ENCODE measurements at places on chromosomes 5 and 9.

GRCh38 chr5:66929995-66930394, 266.6 kb downstream of the CD180 start:
- DNase-seq, result no peak

- no peak for DNase-seq
Measured at GRCh38 chr5:180130876-180131740, 59.5 kb upstream of the RNF130 start.

GRCh38 chr5:176501333-176501732, 35.9 kb downstream of the RNF44 start:
- DNase-seq, result no peak

DNA sequence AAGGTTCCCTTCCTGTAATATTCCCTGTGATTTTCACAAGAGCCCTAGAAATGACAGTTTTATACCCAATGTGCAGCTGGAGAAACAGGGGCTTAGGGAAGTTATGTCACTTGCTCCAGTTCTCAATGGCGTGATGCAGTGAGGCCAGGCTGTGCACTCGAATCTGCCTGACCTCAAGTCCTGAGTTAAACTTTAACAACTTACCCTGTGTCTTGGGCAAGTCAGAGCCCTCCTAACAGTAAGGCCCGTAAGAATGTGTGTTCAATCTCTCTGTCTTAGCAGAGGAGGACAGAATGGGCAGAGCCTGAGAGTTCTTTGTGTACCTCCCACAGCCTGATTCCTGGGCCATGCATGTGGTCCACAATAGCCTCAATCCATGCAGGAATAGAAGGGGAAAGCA, 181.1 kb downstream of the TRIM32 start:
- DNase-seq, result no peak

DNA sequence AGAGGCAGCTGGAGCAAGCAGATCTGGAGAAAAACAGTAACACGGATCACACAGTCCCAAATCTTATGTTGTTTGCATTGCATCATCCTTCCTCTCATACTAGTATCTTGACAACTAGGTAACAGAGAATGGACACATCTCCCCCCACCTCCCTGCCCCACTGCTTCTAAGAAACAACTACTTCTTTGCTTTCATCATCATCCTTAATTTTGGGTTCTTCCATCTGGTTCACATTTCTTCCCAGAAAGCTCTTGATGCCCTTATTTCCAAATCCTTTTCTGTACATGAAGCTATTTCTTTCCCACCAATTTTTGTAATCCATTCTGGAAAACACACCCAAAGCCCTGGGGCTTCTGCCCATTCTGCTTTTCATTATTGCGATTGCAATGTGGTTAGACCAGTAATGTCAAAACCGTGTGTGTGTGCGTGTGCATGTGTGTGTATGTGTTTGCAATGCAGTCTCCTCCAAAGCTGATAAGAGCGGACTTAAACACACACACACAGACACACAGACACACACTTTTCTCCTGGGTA, 254.7 kb upstream of the SLC30A5 start:
- DNase-seq, result no peak

DNA sequence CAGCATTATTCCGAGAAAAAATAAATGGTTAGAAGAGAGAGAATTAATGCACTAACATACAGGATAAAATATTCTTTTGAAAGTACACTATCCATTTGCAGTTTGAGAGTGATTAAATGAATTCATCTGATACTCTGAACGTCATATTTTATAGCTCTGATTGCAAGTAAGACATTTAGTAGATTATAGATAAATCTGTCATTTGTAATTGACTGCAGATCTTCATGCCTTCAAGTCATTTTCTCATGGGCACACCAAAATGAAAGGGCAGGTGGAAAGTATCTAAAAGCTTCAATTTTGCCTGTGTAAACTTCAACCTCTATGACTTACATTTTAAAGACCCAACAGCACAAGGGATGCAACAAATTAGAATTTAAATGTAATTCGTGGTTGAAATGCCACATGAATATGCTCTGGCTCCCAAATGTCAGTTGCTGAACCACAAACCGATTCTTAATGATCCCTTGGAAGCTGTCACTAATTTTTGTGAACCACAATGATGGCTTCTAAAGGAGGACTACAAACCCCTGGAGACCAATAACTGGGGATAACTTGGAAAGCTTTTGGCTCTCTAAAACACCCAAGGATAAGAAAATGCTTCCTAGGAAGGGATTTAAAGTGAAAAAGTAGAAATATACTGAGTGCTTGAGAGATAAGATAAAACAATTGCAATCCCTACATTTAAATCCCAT, 3.9 kb downstream of the TYRP1 start:
- DNase-seq, result no peak

- no peak for DNase-seq
Measured at GRCh38 chr5:144960296-144960695, 789.6 kb downstream of the KCTD16 start.

GRCh38 chr5:135295852-135296251, 103.2 kb downstream of the MACROH2A1 start:
- DNase-seq, result no peak

DNA sequence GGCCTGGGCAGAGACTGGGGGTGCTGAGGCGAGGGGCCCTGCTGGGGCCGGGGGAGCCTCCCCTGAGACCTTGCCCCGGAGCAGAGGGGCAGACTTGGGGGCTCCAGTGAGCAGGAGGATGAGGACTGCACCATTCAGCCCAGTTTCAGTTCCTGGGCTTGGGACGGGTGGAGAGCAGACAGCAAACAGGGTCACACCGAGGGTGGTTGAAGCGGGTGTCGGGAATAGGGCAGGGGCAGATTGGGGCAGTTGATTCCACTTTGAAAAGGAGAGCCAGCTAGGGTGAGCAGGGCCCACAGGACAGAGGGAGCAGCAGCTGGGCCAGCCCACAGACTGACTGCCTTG, 4.5 kb downstream of the GRK6 start:
- DNase-seq, result no peak

GRCh38 chr5:142059304-142059940, 46.6 kb upstream of the GNPDA1 start:
- DNase-seq, result no peak

DNA sequence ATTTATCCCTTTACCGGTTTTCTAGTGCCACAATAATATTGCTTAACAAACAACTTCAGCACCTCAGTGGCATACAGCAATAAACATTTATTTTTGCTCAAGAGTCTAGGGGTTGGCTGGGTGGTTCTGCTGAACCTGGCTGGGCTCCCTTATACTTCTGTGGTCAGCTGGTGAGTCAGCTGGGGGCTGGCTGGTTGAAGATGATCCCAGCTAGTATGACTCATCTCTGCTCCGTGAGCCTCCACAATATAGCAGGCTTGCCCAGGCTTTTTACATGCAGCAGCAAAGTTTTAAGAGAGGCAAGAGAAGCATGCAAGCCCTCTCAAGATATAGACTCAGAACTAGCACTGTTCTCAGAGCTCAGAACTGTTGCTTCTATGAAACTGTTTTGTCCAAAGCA, 523.5 kb upstream of the CLINT1 start:
- no peak for DNase-seq

GRCh38 chr5:43288269-43288831, 24.9 kb downstream of the HMGCS1 start:
- DNase-seq, result no peak

GRCh38 chr9:134662143-134662876, 20.7 kb downstream of the COL5A1 start:
- DNase-seq, result no peak

DNA sequence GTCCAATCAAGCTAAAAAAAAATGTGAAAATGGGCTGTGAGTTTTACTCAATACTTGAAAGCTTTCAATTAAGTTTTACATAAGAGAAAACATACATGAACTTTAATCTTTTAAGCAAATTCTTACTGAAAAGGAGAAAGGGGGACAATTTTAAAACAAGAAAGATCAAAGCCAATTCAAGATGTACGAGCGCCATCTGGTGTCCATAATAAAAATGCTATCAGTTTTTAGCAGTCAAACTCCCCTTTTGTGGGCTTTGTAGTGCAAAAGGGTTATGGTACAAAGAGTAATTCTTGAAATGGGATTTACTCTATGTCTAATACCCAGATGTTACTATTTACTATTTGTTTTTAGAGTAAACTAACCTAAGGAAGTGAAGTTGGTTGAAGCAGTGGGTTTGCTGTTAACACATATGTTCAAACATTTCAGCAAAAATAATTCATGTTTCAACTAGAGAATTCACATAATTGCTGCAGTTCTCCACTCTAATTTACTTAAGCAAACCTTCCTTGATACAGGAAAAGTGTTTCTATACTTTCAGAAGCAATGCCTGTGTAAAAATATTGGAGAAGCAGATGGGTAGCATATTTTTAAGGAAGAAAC, 228.2 kb upstream of the TYRP1 start:
- DNase-seq, result no peak

DNA sequence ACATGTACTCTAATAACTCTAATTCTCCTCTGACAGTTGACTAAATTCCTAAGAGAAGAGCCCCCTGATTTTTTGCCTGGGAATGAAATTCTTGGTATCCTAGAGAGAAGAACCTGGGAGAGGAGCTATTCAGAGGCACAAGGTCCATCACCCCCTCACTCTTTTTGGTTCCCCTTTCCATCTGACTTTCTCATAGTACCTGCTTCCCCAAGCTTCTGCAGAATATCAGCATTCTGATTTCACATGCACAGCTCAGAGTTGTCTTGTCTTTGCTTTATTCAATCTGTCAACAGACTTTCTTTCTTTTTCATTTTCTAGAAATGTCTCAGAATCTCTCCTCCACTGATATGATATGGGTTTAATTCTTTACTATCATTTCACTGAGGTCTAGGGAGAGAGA, 141.5 kb upstream of the FBXL17 start:
- no peak for DNase-seq

DNA sequence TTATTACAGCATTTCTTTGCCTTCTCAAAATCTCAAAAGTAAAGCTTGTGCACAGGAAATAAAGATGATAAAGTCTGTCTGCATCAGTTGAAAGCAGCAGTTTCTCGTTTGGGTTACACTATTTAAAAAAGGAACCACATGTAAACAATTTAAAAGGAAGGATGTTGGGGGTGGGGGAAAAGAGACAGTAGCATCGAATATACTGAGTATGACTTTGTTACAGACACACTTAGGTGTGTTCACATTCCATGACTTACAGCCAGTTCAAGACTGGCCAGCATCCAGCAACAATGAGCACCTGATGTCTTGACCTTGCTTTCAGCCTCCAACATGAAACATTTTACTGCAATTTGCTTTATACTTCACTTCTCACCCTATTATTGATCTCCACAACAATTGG, 8.7 kb downstream of the GAPT start:
- DNase-seq, result no peak

GRCh38 chr5:157912621-157913325, 53.8 kb upstream of the CLINT1 start:
- no peak for DNase-seq

- no peak for DNase-seq
Measured at GRCh38 chr9:133976887-133977286, 15.2 kb downstream of the VAV2 start.

DNA sequence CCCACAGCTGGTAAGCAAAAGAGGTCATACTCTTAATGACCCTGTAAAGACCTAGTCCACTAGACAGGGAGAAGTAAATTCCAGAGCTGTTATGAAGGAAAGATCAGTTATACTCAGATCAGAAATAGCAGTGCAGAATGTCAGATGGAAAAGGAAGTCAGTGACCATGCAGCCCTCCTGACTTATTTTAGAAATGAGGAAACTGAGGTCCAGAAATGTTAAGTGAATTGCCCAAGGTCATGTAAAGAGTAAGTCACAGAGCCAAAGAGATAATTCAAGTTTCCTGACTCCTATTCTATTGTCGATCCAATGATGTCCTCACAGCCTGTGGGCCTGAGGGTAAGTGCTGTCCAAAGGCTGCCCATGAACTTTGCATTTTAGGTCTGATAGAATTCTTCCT, 214.9 kb upstream of the IL12B start:
- no peak for DNase-seq

DNA sequence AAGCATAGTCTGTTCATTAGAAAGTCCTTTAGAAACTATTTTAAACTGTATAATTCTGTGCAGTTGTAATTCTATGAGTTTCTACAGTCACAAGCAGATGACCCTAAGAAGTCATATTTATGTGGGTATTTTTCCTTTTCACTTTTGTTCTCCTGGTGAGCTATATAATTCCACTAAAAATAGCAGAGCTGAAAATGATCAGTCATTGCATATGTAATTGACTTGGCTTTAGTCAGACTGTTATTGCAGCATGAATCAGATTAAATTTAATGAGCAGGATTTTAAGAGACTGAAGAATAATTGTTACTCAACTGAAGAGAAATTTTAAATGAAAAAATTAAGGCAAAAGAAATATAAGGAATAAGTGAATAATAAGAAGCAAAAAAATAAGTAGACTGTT, 108.5 kb downstream of the MTREX start:
- DNase-seq, result no peak

GRCh38 chr9:133986061-133986460, 6.1 kb downstream of the VAV2 start:
- DNase-seq, result no peak

DNA sequence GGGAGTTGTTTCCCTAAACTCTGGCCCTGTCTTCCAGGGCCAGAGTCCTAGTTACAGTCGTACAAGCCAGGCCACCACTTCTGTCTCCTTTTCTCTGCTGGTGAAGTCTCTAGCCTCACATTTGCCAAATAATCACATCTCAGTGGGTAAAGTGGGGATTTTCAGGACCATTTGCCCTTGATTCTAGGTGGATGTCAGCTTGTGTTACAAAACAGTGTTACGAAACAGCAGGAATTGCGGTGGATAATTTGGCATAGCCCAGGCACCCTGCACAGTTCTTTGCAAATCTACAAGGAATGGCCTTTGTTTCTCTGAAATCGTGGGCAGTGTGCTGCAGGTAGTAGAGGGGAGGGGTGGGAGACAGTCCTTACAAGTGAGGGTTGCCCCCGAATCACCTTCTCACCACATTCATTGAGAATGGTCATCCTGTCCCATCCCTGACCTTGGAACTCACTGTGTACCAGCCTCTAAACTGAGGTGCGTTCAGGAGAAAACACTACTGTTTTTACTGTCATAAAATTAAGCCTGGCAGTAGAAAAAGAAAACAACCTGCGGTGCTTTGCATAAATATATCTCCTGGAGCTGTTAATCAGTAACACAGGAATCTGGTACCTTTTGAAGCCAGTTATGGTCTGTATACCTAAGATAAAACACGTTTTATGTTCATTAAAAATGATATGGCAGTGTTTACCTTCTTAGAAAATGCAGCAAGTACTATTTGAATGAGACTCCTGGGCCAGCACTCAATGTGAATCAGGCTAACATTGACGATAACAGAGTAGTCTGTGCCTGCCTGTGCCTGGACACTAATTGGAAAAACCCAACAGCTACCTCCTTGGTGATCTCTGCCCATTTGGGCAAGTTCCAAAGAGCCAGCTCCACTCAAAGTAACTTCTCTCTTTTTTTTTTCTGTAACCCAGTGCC, 44.3 kb downstream of the CYSTM1 start:
- DNase-seq, result no peak

DNA sequence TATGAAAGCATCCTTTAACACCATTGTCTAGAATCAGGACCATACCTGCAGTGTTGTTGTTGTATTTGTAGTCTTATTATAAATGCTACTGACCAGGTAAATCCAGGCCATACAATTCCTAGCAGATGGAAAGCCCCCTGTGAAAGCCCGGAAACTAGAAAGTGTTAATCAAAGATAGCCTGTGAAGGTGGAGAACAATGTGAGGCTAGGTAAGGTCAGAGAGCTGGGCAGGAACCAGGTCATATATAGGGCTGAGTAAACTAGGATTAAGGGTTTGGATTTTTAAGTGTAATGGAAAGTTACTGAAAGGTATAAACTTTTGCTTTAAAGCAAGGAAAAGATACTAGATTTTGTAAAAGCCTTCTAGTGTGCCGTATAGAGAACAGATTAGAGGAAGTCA, 6.7 kb downstream of the LRRC70 start:
- no peak for DNase-seq
